ENCODE measurements at places on chromosomes 1 and 21.

GRCh38 chr1:214463596-214463995 lies 87.8 kb downstream of the PTPN14 start:
- DNase-seq: no peak

DNA sequence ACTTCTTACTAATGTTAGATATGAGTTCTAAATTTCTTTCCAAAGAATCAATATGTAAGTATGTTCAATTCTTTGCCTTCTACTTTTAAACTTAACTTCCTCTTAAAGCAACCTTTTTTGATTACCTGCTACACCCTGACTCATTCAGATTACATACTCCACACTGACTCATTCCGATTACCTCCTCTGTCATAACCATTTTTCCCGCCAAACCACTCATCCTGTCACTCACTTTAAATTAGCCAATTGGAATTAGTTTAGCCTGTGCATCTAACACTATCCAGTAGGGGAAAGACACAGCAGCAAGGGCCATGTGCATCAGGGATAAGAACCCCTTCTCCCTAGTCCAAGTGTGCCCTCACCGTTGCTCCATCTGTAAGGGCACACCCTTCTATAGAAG lies 815.5 kb downstream of the BRINP3 start:
- no peak for DNase-seq

DNA sequence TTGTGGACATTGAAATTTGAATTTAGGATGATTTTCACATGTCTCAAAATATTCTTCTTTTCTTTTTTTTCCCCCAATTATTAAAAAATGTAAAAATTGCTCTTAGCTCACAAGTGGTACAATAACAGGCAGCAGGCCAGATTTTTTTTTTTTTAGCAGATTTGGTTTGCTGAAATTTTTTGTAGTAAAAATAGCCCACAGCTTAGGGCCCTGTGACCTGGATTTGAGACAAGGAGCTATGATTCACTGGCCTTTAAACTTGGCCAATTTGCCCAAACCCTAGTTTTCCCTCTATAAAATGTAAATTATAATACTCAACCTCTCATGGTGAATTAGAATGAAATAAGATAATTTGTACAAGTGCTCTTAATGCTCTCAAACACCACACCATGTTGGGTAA lies 253.8 kb downstream of the DYRK1A start:
- no peak for DNase-seq

GRCh38 chr1:232273011-232273410 lies 356.9 kb downstream of the SIPA1L2 start:
- DNase-seq: no peak

GRCh38 chr21:46120301-46121285 lies 22.7 kb downstream of the COL6A2 start:
- no peak for DNase-seq

All from CD4-positive, alpha-beta T cell treated with Interleukin-4 for 4 hours (primary cell).